ENCODE measurements at places on chromosomes 12 and 14.
A peak's percentile ranks its signal among the peaks of the same experiment; 100 is the strongest.

- DNase-seq: peak; percentile 49
Observed at GRCh38 chr12:33575346-33575745, 135.7 kb upstream of the SYT10 start.

DNA sequence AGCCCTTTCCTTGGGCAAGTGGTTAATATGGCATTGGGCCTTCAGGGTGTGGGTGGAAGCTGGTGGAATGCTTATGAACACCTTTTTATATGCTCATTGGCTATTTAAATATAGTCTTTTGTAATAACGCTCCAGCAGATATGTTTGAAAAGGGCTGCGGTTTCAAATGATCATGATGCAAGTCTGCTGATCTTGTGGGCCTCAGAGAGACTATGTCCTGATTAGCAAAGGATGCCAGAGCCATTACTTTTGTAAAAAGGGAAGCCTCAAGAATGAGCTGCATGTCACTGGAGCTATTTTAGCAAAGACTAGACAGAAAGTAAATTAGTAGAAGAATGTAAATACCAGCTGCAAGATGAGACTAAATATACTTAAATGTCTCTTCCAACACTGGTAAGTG, 200.5 kb downstream of the GXYLT1 start:
- peak; percentile 72 for DNase-seq

DNA sequence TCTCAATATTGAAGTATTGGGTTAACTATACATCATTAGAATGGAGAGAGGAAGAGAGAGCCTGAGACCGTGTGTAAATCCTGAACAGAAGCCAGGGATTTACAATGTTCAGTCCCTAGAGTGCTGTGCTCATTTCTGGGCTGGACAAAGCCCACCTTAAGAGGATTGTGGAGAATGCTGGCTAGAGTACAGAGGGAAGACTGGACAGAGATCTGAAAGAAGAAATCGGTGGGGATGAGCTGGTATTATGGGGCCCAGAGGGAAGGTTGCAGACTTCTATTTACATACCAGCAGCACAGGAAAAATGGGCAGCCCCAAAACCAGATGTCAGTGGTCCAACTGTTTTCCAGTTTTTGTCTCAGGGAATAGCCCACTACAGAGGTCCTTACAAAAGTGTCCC, 42.3 kb downstream of the RTN1 start:
- DNase-seq: no peak

GRCh38 chr12:3751151-3752095, 1.5 kb downstream of the CRACR2A start:
- DNase-seq: no peak

Data from MV-4-11 (cell line).